ENCODE measurements at places on chromosomes 1 and 21.

DNA sequence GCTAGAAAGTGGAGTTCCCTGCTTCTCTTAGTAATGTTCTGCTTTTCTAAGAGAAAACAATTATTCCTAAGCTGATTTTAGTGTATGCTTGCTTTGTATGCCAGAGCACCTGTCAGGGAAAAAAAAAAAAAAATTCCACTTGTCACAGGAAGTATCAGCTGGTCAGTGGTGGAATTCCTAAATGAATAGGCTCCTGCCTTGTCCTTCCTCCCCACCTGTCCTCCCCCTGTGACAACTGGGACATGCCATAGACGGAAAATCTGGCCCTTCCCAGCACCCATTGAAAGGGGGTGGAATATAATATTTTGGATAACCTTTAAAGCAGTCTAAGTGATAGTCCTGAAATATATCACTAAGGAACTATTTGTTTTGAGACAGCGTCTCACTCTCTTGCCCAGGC is 10.8 kb downstream of the FNDC5 start:
- DNase-seq = no peak

- no peak for DNase-seq
Observed at GRCh38 chr1:59317780-59318179, 20.9 kb downstream of the FGGY start.

DNA sequence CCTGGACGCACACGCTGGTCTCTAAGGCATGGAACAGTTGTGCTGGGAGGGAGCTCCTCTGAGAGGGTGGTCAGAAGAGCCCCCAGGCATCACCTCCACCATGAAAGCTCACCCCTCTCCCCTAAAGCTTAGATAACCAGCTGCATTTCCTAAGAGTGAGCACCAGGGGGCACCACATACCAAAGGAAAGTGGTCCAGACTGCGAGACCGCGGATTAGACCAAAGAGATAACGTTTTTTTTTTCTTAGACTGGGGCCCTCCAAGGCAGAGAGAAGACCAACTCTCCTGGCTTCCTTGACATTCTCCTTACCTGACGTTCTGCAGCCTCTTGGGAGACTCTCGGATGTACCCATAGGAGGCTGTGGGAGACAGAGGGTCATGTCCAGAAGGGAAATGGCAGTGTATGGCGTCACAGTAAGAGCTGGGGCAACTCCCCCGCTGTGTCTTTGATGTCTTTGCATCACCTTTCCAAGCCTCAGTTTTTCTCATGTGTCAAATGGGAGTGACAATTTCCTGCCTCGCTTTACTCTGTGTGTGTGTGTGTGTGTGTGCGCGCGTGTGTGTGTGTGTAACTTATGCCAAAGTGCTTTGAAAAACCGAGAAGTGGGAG is 12.3 kb upstream of the IFNLR1 start:
- peak; percentile 82 for DNase-seq

DNA sequence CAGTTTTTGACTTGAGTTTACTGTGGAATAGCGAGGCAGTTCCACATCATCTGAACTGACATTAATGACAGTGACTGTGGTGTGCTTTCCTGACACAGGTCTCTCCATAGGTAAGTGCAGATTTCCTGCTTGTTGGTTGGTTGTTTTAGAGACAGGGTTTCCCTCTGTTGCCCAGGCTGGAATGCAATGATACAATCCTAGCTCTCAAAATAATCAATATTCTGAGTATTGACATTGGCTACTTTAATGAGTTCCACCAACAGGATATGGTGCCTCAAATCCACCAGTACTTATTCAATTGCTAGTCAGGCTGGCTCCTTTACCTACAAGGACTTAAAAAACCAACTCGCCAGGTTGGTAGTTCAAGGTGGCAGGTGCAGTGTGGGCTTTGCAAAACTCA is 63.8 kb downstream of the CLSTN1 start:
- no peak for DNase-seq

DNA sequence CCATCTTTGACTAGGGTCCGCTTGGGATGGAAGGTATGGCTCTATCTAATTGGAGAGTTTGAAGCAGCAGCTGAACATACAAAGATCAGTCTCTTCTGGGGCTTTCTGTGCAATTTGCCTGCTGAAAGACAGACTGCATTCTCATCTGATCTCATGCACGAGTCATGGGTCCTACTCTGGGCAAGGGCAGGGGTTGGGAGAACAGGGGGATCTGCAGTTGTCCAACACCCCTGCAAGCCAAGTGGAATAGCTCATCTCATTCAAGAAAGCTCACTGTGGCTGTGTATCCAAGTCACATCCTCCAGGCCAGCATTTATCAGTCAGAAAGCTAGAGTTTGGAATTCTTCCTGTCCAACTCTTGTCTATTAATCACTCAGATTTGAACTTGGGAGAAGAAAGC is 177.2 kb upstream of the C8B start:
- DNase-seq = no peak

GRCh38 chr1:108830119-108831008 is 26.5 kb downstream of the AKNAD1 start:
- DNase-seq = no peak

- no peak for DNase-seq
Observed at GRCh38 chr1:2155788-2156187, 38.8 kb downstream of the FAAP20 start.

- no peak for DNase-seq
Observed at GRCh38 chr1:26689504-26689903, 6.3 kb upstream of the ARID1A start.

DNA sequence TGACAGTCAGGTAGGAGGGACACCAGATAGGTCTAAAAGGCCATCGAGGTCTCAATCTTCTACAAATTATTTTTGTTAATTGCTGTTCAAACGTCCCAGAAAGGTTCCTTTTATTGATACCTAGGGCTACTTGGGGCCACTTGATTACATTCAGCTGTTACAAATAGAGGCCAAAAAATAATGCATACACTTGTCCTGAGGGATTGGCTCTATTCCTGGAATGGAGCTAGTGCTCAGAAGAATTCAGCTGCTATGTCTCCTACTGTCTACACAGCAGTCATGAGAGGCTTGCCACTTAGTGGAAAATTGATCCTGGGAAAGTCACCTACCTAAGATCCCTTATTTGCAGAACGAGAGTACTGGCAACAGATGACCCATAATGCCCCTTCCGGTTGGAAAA is 498.3 kb downstream of the ADGRL2 start:
- DNase-seq = no peak

DNA sequence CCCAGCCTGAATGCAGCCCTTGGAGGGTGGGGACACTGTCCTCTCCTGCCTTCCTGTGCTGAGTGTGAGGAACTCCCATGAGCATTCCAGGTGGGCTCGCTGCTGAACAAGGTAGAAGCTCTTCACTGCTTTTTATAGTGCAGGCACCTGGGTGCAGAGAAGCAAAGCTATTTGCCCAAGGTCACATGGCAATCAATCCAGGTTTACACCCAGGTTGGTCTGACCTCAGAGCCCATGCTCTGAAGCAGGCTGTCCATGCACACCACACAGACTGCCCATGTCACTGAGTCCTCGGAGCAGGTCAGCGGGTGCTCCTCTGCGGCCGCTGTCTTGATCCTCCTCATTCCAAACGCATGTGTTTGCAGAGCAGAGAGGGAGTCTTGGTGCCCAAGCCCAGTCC is 323.4 kb upstream of the VAMP3 start:
- no peak for DNase-seq

DNA sequence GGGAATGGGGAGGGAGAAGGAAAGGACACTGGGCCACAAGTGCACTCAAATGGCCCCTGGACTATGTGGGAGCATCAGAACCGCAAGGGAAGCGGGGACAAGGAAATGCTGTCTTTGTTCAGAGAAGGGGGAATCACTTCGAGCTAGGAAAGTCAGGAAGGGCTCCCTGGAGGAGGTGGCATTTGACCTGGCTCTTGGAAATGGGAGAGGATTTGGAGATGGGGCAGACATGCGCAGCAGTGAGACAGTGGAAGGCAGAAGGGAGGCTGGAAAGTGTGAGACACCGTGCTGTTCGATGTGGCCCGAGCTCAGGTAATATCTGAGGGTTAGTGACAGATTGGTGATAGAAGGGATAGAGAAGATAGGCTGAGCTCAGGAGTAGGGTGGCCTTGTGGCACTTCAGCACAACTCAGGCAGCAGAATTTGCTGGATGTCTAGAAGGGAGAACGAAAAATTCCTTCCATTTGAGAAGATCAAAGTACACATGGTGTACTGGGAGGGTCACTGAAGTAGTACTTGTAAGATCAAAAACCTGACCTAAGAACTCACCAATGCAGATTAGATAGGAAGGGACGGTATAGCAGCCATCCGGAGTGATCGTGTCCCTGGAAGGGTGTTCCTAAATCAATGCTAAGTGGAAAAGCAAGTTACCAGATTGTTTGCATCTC is 25.4 kb downstream of the SLC1A7 start:
- no peak for DNase-seq

DNA sequence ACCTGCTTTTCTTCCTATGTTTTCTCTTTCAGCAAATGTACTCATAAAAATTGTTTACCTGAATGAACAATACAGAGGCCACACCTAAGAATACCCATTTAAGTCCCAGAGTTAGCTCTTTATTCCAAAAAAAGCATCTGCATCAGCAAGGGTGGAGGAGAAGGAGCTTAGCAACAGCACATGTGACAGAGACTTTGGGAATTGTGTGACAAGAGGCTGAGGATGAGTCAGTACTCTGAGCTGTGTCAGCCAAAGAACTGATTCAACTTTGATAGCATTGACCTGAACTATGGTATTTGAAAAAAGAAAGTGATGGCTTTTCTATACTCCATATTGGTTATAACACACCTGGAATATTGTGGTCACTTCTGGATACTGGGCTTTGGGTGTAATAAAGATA is 162.7 kb downstream of the ZNF648 start:
- DNase-seq = no peak

GRCh38 chr1:172449585-172450523 is 6.0 kb upstream of the PIGC start:
- peak; percentile 94 for DNase-seq

- DNase-seq = no peak
Observed at GRCh38 chr1:14650951-14651350, 52.5 kb downstream of the KAZN start.

DNA sequence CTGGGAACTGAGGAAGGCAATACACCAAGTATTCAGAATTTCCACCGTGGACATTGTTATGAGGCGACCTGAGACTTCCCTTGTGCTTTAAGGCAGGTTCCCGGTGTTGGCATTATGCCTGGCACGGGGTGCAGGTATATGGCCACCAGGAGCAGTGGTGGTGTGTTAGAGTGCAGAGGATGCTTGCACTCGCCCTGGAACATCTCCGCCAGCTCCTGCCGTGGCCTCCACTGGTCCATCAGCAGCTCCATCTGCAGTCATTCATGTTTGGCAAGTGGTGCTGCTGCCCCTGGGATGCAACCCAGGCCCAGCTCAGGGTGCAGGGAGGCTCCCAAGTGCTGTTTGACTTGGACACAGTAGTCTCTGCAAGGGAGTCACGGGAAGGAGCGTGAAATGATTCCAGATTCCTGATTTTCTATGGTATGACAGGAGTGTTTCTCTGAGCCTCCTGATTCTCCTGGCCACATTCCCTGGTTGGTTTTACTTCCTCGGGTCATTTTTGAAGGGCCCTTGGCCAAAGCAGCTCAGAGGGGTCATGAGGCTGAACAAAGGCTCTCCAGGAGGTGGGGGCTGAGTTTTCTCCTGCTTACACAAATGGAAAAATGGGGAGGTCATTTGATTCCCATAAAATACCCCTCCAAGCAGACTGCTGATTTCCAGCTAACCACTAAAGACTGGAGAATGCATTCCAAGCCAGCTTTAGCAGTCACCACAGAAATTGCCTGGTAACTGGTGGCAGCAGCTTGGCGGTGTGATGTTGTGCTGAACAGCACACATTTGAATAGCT is 60.4 kb upstream of the PSEN2 start:
- DNase-seq = no peak

DNA sequence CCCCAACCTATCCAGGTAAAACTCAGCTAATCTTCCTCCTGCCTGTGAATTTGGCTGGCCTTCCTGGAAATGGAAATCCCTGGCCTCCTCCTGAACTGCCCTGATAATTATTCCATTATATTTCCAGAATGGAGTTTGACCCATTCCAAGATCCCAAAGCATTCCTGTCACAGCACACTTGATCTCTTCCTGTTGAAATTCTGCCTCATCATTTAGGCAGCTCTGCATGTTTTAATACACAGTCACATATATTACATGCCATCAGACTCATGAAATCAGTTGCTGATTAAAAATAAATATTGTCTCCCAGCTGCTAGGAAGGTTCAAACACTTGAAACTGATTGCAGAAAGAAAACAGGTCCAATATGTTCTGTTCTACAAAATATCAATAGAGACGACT is 148.2 kb upstream of the PALMD start:
- DNase-seq = no peak

DNA sequence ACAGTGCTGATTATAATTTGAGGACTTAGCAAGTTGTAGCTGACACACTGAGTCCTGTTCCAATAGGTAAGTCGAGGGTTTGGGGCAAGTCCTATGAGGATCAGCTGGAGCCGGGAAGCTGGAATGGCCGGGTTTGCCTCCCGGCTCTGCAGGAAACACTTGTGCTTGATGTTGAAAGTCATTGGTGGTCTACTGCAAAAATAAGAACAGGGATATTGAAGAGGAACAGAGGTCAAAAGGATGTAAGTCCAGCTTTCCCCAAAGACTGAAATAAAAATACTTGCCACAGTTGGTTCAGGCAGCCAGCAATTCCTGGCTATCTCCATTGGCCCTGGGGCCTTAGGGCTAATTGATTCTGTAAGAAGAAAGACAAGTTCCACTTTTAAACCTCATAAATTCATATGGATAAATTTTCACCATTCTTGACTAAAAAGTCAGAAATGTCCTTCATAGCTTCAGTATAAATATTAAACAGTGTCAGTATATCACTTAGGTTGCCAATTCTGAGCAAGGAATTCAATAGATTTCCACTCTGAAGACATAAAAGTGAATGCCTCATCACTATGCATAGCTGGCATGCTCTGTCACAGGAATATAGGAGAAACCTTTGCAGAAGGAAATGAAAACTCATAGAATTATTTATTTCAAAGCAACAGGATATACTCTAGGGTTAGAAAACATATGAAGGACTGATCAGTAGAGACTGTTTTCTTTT is 165.2 kb downstream of the AK5 start:
- DNase-seq = no peak

DNA sequence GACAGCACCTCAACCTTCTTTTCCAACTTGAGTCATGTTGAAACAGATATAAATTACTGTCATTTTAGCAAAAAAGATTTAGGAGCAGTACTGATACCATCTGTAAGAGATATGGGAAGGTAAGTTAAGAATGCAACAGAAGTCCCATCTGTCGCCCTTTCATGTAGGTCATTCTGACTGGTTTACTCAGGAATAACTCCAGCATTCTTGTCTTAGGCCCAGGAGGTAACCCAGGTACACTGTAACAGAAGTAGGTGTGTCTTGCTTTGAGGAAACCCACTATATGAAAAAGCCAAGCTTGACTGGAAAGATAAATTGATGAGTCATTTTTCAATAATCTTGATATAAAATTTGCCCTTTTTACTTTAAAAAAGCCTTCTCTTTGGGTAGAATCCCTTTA is 35.4 kb downstream of the PGM1 start:
- no peak for DNase-seq

GRCh38 chr1:93016171-93016570 is 54.9 kb upstream of the DIPK1A start:
- DNase-seq = no peak

Measured in hematopoietic multipotent progenitor cell treated with erythropoietin and hydrocortisone succinate and interleukin-3 and kit ligand, for 6 days (in vitro differentiated cells).